ENCODE measurements at places on chromosomes 16 and 17. TPM values are rescaled to one million over a fixed set of nuclear protein-coding genes. Genes with fewer than 3 reads are reported as not detected.

The ZSCAN32 gene
- total RNA-seq: 12.1 TPM

The CDH13 gene
- 17.6 TPM for total RNA-seq

The SGSM2 gene
- 57.1 TPM for total RNA-seq

The KIF18B gene
- total RNA-seq: 0.28 TPM

The ZNHIT3 gene
- total RNA-seq: 43.5 TPM

The TMEM235 gene
- not detected for total RNA-seq

GRCh38 chr16:68246666-68247065, 1.5 kb downstream of the PLA2G15 start:
- H3K27ac ChIP-seq: no peak overlapping the region
- no peaks in the 10 kb centered on the region for H3K4me1 ChIP-seq
- no peak for DNase-seq
- H3K27me3 ChIP-seq: no peaks in the 10 kb centered on the region

GRCh38 chr16:69890114-69890891, 60.8 kb upstream of the CLEC18A start:
- peaks cover 4% of the 10 kb centered on the region for H3K36me3 ChIP-seq
- H3K4me1 ChIP-seq: peaks cover 18% of the 10 kb centered on the region
- H3K27ac ChIP-seq: peak overlapping the region; percentile 86
- no peaks in the 10 kb centered on the region for H3K27me3 ChIP-seq

- H3K27me3 ChIP-seq: no peaks in the 10 kb centered on the region
- H3K27ac ChIP-seq: no peak overlapping the region
- no peak overlapping the region for H3K4me3 ChIP-seq
These were observed 98.6 kb downstream of the CYTH1 start for GRCh38 chr17:78683408-78683961.

DNA sequence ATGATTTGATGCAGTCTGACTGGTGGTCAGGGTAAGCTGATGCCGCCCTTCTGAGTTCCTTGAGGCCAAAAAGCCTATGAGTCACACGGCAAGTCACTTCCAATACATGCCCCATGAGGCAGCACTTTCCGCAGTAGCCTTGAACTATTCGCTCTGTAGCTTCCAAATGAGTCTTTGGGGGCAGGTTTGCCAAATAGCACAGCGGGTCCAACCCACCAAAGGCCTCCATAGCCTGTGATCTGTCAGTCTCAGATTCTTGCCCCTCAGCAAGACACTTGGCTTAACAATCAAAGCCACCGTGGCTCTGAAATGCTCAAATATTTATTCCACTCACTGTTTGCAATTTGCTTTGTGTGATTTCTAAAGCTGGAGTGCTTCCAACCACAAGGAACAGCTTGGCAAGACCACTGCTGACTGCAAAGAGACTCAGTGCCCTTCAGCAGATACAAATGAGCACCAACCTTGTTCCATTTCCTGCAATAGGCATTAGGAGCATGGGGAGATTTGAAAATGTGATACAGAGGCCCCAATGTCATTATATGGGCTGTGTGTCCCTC, 45.4 kb downstream of the CLEC19A start:
- no peaks in the 10 kb centered on the region for H3K36me3 ChIP-seq
- no peaks in the 10 kb centered on the region for H3K27me3 ChIP-seq
- H3K4me3 ChIP-seq: no peak overlapping the region
- no peak for DNase-seq

DNA sequence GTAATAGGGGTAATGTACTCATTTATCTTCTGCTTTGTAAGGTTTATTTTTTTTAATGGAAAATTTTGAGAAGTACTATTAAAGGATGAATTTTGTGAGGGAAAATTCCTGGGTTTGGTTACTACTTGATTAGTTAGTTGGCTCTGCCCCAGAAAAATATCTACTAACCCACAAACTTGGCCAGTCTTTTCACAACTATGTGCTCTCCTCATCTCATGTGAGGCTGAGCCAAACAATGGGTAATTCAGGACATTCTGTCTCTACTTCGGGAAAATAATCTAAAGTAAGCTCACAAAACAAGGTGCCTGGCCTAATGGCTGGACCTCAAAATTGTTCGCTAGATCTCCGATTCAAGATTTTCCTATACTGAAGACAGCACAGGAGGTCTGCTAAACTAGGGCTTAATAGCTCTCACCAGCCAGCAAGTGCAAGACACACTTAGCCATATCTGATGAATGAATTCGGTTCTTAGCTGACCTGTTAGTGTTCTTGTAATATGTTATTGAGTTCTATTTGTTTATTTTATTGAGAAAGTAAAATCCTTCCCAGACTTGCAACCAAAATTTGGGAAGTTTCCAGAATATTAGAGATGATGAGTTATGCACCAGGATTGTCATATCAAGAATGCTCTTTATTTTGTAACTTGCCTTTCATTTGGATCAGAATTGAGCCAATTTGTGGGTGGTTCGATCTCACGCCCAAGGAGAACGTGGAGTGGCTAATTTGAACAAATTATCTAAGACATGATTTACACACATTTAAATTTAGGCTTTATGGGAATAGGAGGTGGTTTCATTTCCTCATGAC, 5.7 kb downstream of the KCNJ16 start:
- no peak for DNase-seq
- H3K36me3 ChIP-seq: no peaks in the 10 kb centered on the region
- H3K4me1 ChIP-seq: no peaks in the 10 kb centered on the region

GRCh38 chr16:60181536-60181935, 1447.4 kb upstream of the GOT2 start:
- DNase-seq: no peak
- H3K4me3 ChIP-seq: no peak overlapping the region
- no peaks in the 10 kb centered on the region for H3K4me1 ChIP-seq

- H3K36me3 ChIP-seq: peaks cover 54% of the 10 kb centered on the region
- no peak overlapping the region for H3K4me3 ChIP-seq
- no peak for DNase-seq
- H3K27ac ChIP-seq: no peak overlapping the region
- peaks cover 2% of the 10 kb centered on the region for H3K4me1 ChIP-seq
These were observed 13.2 kb downstream of the CLUAP1 start for GRCh38 chr16:3513892-3514583.

DNA sequence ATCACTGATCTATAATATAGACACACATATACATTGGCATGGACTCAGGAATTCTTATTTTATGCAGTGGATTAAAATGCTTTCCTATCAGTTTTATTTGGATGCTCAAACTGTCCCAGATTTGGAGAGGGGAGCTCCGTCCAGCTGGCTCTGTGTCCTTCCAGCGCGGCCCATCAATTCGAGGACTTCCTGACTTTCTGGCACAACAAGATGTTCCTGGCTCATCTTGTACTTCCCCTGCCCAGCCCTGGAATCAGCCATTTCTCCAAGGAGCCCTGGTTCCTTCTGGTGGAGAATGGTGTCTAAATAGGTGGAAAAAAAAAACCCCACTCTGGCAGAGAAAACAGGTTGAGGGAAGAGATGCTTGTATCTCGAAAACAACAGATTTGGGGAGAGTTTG, 94.5 kb downstream of the CRISPLD2 start:
- H3K36me3 ChIP-seq: no peaks in the 10 kb centered on the region
- peak; percentile 80 for DNase-seq
- no peak overlapping the region for H3K27ac ChIP-seq
- H3K4me1 ChIP-seq: peaks cover 30% of the 10 kb centered on the region
- no peak overlapping the region for H3K4me3 ChIP-seq

GRCh38 chr16:16877061-16877460, 498.1 kb downstream of the NPIPA7 start:
- no peak overlapping the region for H3K27ac ChIP-seq
- H3K4me1 ChIP-seq: no peaks in the 10 kb centered on the region
- peaks cover 17% of the 10 kb centered on the region for H3K27me3 ChIP-seq

DNA sequence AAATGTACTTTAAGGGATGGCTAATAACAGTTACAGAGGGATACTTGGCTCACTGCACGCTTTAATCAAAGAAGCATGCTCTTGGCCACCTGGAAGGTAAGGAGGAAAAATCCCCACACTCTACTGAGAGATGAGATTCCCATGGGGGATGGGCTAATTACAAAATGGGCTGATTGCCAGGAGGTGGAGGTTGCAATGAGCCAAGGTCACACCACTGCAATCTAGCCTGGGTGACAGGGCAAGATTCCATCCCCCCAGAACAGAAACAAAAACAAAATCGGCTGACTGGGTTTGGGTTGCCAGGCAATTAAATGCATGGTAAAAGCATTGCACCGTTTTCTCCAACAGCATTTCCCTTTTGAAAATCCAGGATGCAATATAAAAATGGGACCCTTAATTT, 18.0 kb downstream of the N4BP1 start:
- no peaks in the 10 kb centered on the region for H3K27me3 ChIP-seq
- H3K4me1 ChIP-seq: peaks cover 4% of the 10 kb centered on the region
- no peak overlapping the region for H3K4me3 ChIP-seq
- no peak for DNase-seq
- no peaks in the 10 kb centered on the region for H3K36me3 ChIP-seq
- no peak overlapping the region for H3K27ac ChIP-seq

DNA sequence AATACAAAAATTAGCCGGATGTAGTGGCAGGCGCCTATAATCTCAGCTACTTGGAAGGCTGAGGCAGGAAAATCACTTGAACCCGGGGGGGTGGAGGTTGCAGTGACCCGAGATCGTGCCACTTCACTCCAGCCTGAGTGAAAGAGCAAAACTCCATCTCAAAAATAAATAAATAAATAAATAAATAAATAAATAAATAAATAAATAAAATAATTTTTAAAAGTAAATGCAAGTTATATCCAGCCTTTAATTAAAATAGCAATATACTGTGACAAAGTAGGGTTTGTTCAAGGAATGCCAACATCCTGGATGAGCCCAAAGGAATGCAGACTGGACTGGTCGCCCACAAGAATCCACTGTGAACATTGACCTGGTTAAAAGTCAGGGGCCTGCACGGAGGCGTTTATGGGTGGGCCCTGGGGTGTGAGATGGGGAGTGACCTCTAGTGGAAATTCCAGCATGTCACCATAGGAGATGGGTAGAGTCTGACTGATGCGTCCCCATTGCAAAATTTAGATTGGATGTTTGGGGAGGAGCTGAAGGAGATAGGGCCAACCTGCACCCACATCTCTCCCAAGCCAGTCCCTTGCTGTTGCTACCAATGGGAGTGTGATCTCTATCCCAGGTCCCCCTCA, 9.7 kb upstream of the PIK3R5 start:
- H3K27me3 ChIP-seq: no peaks in the 10 kb centered on the region
- DNase-seq: no peak
- no peaks in the 10 kb centered on the region for H3K4me1 ChIP-seq
- H3K36me3 ChIP-seq: no peaks in the 10 kb centered on the region
- no peak overlapping the region for H3K27ac ChIP-seq
- no peak overlapping the region for H3K4me3 ChIP-seq

GRCh38 chr16:87002717-87003413, 314.3 kb downstream of the C16orf95 start:
- DNase-seq: peak; percentile 40
- H3K27me3 ChIP-seq: no peaks in the 10 kb centered on the region
- H3K4me3 ChIP-seq: no peak overlapping the region
- H3K36me3 ChIP-seq: no peaks in the 10 kb centered on the region
- no peak overlapping the region for H3K27ac ChIP-seq

GRCh38 chr17:35373984-35374765, 754 bp upstream of the SLFN11 start:
- no peaks in the 10 kb centered on the region for H3K4me1 ChIP-seq
- DNase-seq: peak; percentile 88
- peak overlapping the region; percentile 95 for H3K27ac ChIP-seq
- peak overlapping the region; percentile 60 for H3K4me3 ChIP-seq
- no peaks in the 10 kb centered on the region for H3K27me3 ChIP-seq

DNA sequence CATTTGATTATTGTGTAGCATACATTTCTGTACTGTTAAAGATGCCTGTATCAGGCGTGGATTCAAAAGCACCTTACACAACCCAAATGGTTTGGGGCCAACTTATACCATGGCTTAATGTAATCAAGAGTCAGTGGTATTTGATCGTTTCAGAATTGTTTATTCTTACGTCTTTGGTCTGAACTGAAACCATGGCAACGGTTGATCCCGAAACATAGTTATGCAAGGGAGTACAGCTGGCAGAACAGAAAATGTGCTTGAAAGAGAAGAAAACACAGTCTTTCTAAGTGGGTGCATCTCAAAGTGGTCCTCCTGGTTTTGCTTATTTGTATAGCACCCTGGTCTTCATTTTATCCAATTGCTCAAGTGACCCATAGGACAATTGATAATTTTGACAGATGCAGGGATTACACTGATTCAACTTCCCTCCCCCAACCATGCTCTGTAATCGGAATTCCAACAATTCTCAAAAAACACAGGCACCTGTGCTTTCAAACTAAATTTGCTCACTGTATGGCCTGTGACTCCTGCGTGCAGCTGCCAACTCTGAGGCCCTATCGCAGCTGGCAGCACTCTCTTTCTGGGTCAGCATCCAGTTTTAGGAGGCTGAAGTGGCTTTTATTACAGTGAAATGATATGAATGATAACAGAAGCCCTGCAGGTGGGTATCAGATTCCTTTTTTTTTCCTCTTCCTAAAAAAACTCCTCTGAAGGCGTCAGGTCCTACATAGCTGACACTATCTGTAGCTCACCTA, 77.0 kb upstream of the AXIN2 start:
- no peaks in the 10 kb centered on the region for H3K36me3 ChIP-seq
- no peaks in the 10 kb centered on the region for H3K27me3 ChIP-seq
- no peaks in the 10 kb centered on the region for H3K4me1 ChIP-seq
- DNase-seq: no peak

- H3K4me3 ChIP-seq: no peak overlapping the region
- DNase-seq: peak; percentile 55
- H3K27me3 ChIP-seq: no peaks in the 10 kb centered on the region
- peaks cover 31% of the 10 kb centered on the region for H3K36me3 ChIP-seq
These were observed 22.2 kb downstream of the USP22 start for GRCh38 chr17:21020622-21021021.

- H3K4me1 ChIP-seq: no peaks in the 10 kb centered on the region
- DNase-seq: no peak
- H3K27ac ChIP-seq: no peak overlapping the region
- H3K36me3 ChIP-seq: no peaks in the 10 kb centered on the region
These were observed 520.5 kb downstream of the CDH13 start for GRCh38 chr16:83147244-83147643.

DNA sequence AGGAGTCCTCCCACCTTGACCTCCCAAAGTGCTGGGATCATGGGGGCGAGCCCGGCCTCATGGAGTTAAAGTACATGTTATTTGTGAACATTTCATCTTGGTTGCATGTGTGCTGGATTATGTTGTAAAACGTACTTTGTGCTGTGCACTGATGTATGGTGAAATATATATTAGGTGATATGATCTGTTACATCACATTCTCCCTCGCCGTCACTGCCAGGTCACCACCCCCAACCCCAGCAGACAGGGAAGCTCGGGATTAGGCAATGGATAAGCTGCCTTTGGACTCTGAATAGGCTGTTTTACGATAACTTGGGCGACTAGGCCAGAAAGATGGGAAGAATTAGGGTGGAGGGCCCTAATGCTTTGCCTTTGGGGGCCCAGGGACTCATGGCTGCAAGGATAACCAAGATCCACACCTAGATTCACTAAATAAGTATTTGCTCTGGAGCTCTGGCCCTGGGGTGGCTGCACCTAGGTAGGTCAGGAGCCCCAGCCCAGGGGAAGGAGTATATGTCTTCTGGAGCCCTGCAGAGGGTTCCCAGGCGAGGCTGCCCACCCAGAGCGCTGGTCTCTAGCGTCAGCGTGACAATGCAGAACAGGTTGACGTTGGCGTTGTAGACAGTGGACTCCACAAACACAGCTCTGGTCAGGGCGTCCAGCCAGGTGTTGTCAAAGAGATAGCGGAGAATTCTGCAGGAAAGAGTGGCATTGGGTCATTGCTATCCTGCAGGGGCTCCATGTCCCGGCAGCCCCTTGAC, 27.1 kb upstream of the GCSH start:
- H3K27ac ChIP-seq: no peak overlapping the region
- no peak for DNase-seq
- no peaks in the 10 kb centered on the region for H3K36me3 ChIP-seq
- no peaks in the 10 kb centered on the region for H3K27me3 ChIP-seq
- no peak overlapping the region for H3K4me3 ChIP-seq
- no peaks in the 10 kb centered on the region for H3K4me1 ChIP-seq

Measured in sigmoid colon (tissue), 7 donors.